ENCODE measurements at places on chromosomes 2 and 18. TPM values are rescaled to one million over a fixed set of nuclear protein-coding genes. Genes with fewer than 3 reads are reported as not detected.

DNA sequence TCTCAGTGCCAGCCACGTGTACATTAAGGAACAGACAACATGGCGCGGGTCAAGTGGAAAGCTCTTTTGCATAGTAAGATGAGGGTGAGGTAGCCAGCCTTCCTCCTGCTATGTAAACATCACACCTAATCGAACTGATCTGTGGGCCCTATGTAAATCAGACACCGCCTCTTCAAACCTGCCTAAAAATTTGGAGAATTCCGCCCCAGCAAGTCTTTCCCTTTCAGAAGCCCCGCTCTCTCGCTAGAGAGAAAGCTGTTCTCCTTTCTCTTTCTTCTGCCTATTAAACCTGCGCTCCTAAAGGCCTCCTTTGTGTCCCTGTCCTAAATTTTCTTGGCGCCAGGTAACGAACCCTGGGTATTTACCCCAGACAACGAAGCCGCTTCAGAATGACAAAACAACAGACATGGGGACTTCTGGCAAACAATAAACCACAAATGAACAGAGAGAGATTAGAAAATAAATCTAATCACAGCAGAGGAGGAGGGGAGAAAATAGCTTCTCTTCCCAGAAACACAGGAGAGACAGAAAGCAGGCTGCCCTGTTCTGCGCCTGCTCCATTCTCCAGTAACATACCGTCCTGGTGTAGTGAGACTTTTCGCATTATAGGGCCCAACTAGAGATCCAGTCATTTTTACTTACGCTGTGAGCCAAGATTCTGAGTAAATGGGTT, 31.9 kb upstream of the CYP1B1 start:
- DNase-seq, result no peak

Gene PARD3B
- total RNA-seq, result 6.4 TPM

Gene MALL
- 64.3 TPM for total RNA-seq

Gene LIPG
- total RNA-seq, result 1.3 TPM

- DNase-seq, result no peak
Observed at GRCh38 chr2:120522151-120522751, 176.3 kb downstream of the INHBB start.

- DNase-seq, result no peak
Observed at GRCh38 chr18:59954755-59955156, 55.0 kb downstream of the PMAIP1 start.

Gene B3GNT7
- 7.2 TPM for total RNA-seq

Gene PFN4
- total RNA-seq, result 0.26 TPM

DNA sequence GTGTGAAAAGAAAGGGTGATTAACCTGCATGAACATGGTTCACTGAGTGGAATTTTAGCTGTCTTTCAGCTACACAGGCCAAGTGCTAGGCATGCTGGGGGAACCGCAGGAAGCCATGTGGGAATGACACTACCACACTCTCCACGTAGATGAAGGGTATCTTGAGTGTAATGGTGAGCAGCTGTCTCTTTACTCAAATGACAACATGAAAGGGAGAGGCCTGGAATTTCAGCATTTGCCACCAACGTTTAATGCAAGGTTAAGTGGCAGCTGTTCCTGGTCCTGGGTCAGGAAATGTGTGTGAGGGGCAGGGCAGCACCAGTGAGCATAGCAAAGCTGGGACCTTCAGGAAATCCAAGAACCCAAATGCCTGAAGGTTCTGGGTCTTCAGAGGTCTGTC, 588.4 kb downstream of the SLC4A3 start:
- no peak for DNase-seq

- no peak for DNase-seq
Observed at GRCh38 chr18:41973983-41974382, 18.9 kb downstream of the PIK3C3 start.

Gene BMPR2
- 33.0 TPM for total RNA-seq

- no peak for DNase-seq
Observed at GRCh38 chr2:66695226-66695735, 260.4 kb downstream of the MEIS1 start.

Gene FSHR
- total RNA-seq, result not detected

Data from dermis microvascular lymphatic vessel endothelial cell (primary cell).